ENCODE measurements at places on chromosomes 2 and 18.

DNA sequence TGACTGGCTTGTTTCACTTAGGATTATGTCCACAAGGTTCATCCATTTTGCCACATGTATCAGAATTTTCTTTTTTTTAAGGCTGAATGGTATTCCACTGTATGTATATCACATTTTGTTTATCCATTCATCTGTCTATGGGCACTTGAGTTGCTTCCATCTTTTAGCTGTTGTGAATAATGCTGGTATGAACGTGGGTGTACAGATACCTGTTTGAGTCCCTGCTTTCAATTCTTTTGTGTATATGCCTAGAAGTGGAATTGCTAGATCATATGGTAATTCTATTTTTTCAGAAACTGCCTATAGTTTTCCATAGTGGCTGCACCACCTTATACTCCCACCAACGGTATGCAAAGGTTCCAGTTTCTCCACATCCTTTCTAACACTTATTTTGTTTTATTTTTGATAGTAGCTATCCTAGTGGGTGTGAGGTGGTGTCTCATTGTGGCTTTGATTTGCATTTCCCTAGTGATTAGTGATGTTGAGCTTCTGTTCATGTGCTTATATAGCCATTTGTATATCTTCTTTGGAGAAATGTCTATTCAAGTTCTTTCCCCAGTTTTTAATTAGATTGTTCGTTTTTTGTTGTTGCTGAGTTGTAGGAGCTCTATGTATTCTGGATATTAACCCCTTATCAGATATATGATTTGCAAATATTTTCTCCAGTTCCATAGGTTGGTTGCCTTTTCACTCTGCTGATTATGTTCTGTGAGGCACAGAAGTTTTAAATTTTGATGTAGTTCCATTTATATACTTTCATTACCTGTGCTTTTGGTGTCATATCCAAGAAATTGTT is 40.7 kb downstream of the TTC39C start:
- DNase-seq: no peak

DNA sequence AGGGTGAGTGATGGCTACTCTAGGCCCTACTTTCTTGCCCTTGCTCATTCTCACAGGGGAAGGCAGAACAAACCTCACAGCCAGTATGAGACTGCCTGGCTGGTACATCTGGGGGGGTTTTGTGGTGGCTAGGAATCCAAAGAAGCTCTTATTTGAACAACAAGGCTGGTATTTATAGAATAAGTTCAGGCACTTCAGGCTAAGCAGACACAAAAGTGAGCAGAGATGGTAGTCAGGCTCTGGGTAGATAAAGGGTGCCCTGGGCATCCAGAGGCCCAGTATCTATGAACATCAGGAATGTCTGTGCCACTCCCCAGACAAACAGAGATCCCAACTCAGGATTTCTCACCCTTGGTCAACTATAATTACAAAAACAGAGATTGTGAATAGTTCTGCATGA is 57.2 kb upstream of the RTN4 start:
- no peak for DNase-seq

GRCh38 chr2:219497495-219498279 is 1.0 kb upstream of the GMPPA start:
- DNase-seq: no peak

DNA sequence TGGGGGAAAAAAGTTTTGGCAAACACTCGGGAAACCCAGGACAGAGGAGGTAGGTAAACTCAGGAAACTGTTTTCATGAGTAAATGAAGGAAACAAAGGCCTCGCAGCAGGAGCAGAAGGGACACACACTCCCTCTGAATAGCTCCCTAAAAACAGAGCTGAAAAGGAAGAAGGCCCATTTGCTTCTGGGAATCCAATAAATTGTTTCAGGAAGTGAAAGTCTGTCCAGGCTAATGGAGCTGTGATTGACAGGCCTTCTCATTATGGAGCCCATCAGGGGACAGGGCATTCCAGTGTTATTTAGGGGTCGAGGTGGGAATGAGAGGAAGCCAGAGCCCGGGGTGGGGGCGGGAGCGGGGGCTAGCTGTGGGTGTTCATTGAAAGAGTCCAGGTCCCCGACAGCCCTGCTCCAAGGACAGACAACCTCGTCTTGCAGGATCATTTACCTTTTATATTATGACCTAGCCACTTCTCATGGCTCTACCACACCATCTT is 81.2 kb downstream of the GBX2 start:
- DNase-seq: no peak

- DNase-seq: no peak
These were observed 123.0 kb downstream of the MTX2 start for GRCh38 chr2:176392249-176392648.

- DNase-seq: no peak
These were observed 777.1 kb downstream of the RNF144A start for GRCh38 chr2:7694076-7694985.

DNA sequence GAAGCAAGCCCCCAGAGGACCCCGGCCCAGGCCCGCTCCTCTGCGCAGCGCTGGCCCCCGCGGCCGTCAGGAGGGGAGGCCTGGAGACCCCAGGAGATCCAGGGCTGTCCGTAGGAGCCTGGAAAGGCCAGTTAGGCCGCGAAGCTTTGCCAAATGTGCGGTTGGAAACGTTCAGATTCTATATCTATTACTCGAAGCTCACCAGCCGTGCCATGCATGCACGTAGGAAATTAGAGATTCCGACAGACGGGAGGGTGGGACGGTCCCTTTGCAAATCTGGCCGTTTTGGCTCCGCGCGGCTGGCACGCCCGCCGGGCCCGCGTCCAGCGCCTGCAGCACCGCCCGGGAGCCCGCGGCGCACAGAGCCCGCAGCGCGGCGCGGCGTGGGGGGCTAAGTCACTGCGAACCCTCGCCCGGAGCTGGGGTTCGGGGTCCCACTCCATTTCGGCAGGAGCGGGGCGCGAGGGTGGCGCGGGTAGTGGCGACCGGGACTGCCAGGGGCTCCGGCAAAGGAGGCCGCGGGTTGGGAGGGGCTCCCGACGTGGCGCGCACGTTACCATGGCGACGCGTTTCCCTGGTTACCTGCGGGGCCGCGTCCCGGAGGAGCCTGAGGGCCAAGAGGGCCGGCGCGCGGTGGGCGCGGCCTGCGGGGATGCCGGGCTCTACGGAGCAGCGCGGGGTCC is 488.6 kb upstream of the SMIM21 start:
- peak; percentile 25 for DNase-seq

DNA sequence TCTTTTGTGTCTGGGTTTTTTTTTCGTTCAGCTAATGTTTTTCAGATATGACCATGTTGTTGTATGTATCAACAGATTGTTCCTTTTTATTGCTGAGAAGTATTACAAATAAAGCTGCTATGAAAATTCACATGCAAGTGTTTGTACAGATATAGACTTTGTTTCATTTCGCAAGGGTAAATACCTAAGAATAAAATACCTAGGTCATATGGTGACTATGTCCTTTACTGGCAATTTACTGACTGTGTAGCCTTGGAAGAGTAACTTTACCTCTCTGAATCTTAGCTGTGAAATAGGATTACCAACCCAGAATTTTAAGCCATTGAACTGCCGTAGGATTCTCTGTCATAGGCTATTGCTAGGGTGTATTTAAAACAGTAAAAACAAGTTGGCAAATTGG is 19.0 kb upstream of the DNAH6 start:
- DNase-seq: no peak

GRCh38 chr2:101204400-101205115 is 48.1 kb upstream of the CNOT11 start:
- no peak for DNase-seq

DNA sequence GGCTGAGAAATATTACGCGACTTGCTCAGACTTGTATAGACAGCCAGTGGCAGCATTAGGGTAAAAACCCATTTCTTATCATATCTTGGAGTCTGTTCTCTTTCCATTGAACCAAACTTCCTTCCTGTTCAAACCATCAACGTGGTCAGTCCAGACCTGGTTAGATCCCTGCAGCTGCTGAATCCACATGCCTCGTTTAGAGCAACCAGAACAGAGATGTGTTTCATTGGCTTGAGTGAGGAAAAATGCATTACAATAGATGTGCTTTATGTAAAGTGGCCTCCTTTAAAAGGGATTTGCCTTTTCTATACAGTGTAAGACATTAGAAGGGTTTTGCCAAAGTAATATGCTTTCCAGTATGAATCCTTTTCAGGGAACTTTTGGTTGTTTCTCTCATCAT is 232.4 kb downstream of the MEIS1 start:
- DNase-seq: no peak

GRCh38 chr2:72003124-72003523 is 144.5 kb downstream of the CYP26B1 start:
- no peak for DNase-seq

DNA sequence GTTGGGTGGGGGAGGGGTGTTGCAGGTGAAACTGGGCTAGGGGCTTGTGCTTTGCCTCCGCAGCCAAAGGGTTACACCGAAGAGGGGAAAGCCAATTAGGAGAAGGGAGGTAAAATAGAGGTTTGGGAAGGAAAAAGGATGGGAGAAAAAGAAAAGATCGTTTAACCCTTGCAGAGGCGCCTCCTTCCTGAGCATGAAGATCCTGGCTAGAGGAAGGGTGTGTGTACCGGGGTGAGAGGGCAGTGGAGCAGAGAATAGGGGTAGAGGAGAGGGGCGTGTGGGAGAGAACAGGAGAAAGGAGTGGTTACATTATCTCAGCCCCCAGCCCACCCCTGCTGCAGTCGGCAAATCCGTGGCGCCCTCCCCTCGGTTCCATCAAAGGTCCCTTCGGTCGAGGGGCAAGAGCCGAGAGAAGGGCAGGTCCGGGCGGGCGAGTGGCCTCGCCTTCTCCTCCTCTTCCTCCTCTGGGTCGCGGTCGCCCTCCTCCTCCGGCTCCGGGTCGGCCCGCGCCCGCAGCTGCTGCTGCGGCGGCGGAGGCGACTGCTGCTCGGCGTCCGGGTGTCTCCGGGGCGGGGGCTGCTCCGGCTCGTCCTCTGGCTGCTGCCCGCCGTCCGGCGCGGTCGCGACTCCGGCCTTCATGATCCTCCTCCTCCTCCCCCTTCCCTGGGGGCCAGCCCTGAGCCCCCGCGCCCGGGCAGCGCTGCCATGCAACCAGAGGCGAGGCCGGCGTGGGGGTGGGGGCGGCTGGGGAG is 1.1 kb downstream of the MARCHF4 start:
- no peak for DNase-seq

DNA sequence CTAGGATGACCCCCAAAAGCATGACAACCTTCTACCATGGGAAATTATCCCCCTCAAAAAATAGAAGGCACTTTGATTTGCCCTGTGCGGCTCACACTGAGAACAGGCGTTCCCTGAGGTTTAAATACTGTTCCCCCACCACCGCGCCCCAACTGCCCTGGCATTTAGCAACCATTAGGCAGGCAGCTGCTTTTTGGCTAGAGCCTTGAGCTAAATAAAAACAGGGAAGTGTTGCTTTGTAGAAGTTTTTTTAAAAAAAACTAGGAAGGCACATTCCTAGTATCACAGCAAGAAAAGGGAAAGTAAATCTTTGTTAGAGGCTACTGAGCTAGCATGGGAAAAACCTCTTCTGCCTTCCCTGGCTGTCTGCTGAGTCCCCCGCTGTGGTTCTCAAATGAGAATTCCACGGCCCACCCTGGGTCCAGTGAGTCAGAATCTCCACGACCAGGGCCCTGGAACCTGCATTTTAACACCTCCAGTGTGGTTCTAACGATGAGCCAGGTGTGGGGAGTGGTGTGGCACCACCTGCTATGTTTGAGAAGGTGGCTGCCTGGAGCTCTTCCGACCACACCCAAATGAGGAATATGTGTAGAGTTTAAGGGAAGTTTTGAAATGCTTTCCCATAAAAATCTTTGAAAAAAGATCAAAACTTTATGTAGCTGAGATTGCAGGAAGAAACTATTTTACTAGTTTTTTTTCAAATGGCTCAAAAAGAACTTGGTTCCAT is 66.4 kb downstream of the VIT start:
- no peak for DNase-seq

GRCh38 chr2:150571121-150571520 is 83.7 kb upstream of the RND3 start:
- no peak for DNase-seq

GRCh38 chr2:79717364-79718007 is 204.6 kb downstream of the CTNNA2 start:
- DNase-seq: no peak

GRCh38 chr2:168559187-168559586 is 103.1 kb downstream of the CERS6 start:
- DNase-seq: no peak

GRCh38 chr2:112614201-112614840 is 29.9 kb downstream of the CHCHD5 start:
- no peak for DNase-seq

DNA sequence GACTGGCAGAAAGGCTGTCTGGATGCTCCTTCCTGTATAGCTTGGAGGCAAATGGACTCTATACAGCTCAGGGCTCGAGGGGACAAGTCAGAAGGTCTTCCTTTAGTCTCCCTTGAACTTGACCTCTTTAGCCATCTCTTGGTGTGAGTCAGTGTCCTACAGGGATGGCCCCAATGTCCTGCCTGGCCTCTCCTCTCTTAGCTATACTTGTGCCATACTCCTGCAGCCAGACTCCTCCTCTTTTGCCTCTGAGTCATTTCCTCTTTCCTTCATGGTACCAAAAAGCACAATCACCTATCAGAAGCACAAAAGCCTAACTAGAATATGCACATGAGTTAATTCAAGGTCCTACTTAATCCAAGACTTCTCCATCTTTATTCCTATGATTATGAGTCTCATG is 112.7 kb downstream of the XRCC5 start:
- no peak for DNase-seq

GRCh38 chr2:186995092-186995491 is 146.1 kb upstream of the ZSWIM2 start:
- DNase-seq: no peak

GRCh38 chr2:171136024-171136423 is 24.7 kb downstream of the TLK1 start:
- DNase-seq: no peak

DNA sequence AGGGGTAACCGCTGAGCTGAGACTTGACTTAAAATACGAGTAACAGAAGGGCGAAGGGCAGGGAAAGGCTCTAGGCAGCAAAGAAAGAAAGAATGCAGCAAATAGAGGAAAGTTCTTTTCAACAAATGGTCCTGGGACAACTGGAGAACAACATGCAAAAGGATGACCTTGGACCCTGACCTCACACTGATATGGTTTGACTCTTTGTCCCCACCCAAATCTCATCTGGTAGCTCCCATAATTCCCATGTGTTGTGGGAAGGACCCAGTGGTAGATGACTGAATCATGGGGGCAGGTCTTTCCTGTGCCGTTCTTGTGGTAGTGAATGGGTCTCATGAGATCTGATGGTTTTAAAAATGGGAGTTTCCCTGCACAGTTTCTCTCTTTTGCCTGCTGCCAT is 33.9 kb downstream of the ST3GAL5 start:
- DNase-seq: no peak

DNA sequence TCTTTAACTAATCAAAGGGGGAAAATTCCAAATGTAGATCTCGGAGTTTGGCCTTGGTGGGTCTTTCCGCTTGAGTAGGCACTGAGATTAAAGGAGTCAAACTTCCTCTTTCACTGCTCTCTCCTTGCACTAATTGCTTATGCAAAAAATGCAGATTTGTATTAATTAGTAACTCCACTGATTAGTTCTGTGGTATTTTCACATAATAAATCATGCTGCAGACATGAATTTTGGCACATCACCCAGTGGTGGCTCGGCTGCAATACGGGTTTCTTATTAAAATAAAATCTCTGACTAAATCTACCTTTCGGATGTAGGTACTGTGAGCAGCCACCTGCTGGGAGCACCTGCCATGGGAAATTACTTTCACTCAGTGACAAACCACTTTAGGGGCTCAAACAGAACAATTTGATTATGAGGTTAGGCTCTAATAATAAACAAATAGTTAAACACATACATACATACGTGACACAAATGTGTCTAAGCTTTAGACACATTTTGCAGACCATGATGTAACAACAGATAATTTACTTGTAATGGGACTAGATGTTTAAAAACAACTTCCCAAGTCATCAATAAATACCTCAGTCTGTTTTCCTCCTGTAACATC is 6.4 kb upstream of the NEUROD1 start:
- no peak for DNase-seq

GRCh38 chr2:172561270-172561669 is 5.4 kb downstream of the PDK1 start:
- no peak for DNase-seq
